ENCODE measurements at places on chromosomes 7 and 10.

DNA sequence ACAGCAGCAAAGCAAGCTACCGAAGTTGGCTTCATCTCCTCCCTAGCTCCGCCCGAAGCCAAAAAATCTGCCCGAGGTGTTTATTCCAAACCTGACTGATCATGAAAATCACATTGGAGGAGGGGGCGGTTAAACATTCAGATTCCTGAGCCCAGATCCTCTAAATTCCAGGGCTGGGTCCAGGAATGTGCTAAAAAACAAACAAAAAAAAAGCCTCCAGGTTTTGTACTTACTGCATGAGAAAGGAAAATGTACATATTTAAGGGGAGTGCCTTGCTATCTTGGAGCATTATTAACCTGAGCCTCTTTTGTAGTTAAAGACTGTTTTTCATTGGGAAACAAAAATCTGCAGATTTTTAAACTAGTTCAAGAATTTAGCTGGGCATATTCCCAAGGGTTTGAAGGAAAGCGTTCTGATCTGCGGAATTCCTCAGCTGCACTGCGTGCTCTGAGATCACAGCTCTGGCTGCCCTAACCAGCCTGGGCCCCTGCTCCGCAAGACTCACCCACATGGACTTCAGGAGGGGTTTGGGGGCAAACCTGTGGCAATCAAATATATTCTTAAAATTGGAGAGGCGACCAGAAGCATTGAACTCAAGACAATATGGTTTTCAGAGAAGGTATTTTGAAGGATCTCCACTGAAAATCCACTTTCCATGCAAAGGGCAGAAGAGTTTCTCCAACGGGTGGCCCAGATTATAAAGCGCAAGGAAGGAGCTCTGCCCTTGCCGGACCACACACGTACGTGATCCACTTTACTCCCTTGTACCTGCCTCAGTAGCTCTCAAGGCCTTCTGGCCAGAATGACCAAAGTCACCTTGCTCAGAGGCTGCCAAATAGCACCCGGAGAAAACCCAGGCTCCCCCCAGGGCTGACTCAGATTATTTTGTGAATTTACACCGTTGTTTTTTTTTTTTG, 10.0 kb upstream of the TNS3 start:
- no peak for DNase-seq

DNA sequence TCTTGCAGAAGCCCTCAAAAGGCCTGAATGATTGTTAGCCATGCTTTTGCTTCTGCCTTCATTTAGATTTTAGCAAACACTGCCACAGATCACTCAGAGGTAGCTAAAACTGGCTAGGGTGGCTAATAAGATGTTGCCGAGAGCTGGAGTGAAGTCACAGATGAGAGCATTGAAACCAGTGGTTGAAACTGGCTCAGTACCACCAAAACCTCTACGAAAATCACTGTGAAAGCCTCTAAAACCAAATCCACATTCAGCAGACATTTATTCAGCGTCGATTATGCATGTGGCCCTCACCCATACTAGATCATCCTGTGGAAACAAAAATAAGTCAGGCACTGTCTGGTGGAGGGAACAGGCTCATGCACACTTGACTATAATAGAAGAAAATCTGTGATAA, 50.8 kb downstream of the PIK3CG start:
- DNase-seq, result no peak

DNA sequence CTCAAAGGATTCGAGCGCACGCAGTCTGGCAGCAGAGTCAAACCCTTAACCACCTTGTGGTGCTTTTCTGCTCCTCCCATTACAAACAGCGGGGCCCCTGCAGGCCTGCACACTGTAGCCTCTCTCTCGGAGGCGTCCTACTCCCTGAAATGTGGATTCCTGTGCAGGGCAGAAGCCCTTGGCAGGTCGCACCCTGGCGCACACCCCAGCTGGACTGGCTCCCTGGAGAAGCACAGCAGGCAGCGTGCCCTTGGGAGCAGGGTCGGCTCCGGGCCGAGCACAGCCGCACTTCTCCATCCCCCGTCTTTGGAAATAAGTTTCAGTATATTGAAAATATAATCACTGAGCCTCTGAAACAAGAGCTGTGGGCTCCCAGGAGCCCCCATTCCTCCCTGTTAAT, 144.1 kb downstream of the C10orf105 start:
- DNase-seq, result no peak

DNA sequence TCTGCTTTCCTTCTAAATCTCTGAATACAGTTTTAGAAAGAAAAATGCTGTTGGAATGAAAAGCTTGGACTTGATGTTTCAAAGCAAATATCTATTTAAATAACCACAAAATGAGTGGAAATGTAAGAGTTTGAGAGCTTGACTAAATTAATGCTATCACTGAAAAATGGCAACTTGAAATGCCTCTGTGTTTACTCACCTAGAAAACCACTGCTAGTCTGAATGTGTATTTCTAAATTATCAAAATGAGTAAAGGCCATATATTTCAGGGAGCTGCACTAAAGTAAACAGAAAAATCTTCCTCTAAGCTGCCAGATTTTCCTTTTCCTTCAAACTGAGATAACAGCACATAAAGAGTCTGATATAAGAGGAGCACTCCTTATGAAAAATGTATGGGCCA, 87.9 kb downstream of the DPY19L1 start:
- DNase-seq, result no peak

- no peak for DNase-seq
Observed at GRCh38 chr10:97850446-97850845, 803 bp downstream of the GOLGA7B start.

GRCh38 chr7:27149842-27150567, 2.4 kb downstream of the HOXA3 start:
- no peak for DNase-seq

Measured in activated gamma-delta T cell (primary cell).